ENCODE measurements at places on chromosomes 3 and 15.

DNA sequence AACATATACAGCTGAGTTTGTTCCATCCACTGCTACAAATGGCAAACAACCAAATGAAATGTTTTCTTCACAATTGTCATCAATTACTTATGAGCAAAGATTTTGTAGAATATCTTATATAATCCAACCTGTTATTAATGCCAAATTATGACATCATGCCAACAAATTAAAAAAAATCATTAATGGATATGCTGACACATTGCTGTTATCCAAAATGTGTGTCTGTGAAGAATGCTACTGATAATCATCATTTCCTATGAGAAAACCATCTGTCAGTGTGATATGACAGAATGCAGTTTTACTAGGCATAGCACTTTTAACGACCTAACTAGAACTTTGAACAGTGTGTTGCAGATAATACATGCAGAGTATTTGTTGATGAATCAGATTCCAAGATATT lies 556.5 kb upstream of the KCNMB2 start:
- DNase-seq = no peak

DNA sequence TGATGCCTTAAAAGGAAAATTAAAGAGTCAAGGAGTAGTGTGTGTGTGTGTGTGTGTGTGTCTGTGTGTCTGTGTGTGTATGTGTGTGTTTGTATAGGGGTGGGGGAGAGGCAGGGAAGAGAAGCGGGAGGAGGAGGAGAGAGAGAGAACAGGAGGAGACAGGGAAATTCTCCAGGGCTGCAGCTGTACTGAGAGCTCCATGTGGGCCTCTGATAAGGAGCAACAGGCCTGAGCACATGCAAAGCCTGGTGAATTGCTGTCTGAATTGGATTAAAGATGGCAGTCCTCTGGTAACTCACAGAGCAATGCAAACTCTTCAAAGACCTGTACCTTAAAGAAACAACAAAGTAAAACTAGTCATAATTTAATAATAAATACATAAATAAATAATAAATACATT lies 70.6 kb downstream of the SEMA6D start:
- DNase-seq = no peak

DNA sequence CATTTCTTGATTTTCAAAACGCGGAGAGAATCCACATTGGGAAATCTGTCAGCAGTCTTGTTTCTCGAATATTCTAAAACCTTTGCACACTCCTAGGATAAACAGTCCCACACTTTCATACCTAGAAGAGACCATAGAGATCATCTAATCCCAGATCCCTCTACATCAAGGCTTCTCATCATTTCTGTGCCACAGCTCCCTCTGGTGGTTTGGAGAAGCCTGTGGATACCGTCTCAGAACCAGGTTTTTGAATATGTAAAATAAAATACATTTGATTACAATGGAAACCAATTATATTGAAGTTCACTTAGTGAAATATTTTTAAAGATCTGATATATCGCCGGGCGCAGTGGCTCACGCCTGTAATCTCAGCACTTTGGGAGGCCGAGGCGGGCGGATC lies 211.9 kb upstream of the GOLGA6L4 start:
- DNase-seq = no peak

DNA sequence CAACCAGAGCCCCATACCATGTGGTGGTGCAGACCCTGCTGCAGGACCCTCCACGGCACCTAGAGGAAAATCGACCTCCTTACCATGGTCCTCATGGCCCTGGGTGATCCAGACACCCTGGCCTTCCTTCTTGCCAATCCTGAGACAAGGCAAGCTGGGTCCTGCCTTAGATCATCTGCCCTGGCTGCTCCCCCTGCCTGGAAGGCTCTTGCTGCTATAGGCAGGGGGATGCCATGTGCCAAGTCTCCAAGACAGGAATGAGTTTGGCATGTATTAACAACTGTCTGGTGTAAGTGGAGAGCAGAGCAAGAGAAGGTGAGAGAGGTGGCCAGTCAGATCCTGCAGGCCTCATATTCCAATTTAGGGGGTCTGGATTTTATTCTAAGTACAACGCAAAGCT lies 7.5 kb downstream of the HEG1 start:
- DNase-seq = no peak

- no peak for DNase-seq
These were observed 6.7 kb downstream of the CA12 start for GRCh38 chr15:63374686-63375520.

DNA sequence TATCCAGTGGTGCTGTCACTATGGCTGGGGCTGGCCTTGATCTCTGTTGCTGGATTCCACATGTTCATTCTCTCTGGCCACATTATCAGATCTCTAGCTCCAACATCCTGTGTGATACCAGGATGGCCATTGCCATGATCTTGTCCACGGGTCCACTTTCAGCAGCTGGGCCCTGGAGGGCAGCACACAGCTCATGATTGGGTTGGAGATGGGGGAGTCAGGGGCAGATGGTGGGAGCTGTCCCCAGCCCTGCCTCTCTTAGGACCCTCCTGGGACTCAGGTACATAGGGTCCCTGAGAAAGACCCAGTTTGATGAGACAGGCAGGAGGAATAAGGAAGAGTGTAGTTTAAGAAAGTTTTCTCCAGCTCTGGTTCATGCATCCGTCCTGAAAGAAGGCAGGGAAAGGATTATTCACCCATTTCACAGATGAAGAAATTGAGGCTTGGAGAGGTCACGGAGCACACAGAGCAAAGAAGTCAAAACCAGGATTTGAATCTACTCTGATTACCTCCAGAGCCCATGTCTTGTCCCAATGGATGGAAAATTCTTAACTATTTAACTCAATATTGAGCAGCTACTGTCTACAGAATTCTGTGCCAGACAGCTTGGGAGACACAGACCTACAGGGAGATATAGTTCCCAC lies 100.5 kb downstream of the LINGO1 start:
- no peak for DNase-seq

DNA sequence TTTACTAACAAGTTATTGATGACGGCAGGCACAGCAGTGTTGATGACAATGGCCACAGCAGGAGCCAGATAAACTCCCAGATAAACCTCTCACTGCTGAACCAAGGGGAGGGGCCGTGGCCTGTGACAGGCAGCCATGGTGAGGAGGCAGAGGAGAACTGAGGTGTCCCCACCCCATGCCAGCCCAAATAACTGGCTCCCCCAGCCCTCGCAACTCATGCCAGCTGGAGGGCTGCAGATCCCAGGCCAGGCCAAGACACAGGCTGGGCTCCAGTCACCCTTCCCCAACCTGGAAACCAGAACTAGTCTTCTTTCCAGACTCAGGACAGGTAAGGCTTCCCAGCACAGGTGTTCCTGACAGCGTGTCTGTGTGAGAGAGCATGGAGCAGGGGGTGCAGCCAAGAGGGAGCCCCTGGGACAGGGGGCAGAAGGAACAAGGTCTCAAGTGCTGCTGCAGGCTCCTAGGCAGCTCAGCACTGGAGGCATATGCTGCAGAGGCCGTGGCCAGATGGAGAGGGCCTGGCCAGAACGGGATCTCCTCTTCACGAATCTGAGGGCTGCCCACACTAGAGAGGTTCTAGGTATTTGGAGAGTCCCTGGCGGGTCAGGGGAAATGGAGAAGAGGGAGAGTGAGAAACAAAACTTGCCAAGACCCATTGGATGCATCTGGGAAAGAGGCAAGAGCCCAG lies 15.9 kb downstream of the PLA2G4F start:
- no peak for DNase-seq

DNA sequence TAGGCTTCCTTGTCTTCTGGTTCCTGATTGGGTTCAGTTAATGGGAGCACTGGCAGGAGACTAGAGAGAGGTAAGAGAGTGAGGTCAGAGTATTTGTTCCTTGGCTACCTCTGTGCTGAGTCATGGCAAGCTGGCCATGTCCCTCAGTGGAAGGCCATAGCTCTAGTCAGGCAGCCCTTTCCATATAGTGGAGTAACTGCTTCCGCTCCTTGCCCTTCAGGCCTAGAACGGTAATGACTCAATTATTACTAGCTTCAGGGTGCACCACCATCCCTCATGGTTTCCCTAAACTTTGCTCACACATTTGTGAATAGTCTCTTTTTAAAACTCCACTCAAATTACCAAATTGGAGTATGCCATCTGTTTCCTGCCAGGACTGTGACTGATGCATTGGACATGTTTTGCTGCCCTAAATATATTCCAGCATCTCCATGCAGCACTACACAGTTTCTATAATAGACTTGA lies 10.5 kb upstream of the ANO10 start:
- no peak for DNase-seq

DNA sequence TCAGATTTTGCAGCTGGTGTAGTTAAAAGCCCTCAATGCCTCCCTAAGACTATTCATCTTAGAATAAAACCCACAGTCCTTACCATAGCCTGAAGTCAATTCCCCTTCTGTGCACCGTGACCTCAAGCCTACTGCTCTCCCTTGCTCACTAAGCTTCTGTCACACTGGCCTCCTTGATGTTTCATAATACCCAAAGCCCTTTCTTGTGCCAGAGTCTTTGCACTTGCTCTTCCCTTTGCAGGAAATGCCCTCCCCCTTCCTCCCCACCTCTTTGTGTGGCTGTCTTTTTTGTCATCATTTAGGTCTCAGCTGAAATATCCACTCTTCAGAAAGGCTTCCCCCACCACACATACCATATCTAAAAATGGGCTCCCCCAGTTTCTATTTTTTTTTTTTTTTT lies 4.2 kb upstream of the PLEKHO2 start:
- DNase-seq = peak; percentile 54

DNA sequence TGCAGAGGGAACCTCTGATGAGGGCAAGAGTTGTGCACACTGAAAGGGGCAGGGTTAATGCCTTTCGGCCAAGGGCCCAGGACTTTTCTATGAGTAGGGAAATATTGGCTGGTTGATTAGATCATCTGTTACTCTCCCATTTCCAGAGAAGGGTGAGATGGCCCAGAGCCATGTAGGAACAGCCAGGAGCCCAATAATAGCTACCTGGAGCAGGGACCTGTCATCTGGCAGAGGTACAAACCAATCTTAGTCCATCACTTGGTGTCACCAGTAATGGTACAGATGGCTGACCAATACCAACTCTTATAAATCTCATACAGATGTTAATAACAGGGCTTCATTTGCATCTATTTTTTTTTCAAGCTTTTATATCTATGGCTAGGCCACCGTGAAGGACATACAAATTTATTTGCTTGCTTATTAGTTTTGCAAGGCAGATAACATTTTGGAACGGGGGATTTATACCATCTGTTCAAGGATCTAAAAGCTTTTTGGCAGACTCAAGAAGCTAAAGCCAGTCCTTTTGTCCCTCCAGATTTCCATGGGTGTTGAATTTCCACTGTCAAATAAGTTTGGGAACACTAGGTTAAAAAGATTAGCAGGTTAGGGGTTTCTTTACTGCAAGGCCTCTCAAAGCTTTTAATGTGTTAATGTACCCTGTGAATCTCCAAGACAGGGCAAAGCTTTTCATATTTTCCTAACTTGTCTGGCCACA lies 79.3 kb downstream of the TNIK start:
- DNase-seq = no peak

DNA sequence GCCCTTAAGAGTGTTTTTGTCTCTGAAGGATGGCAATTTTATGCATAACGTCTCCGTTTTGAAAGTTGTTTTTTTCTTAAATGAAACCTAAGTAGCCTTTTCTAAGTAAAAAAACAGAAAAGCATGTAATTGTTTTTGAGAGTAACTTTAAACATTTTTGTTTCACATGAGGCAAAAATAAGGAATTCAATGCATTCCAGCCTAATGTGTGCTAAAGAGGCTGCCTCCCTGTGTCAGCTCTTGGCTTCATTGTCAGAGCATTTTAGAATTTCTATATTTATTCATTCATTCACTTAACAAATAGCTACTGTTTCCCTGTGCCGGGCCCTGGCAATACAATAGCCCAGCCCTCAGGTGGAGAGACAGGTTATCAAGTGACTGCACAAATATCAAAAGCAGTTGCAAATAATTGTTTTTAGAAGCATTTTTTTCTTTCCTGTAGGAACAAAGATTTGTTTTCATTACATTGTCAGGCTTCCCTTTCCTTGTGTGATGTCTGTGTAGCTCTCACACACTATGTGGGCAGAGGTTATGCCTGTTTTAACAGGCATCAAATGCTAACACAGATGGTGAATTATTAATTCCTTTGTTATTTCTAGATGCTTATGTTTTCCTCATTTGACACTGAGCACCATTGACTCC lies 81.9 kb downstream of the CCK start:
- DNase-seq = no peak

- no peak for DNase-seq
These were observed 15.8 kb upstream of the P2RY12 start for GRCh38 chr3:151400341-151400740.

DNA sequence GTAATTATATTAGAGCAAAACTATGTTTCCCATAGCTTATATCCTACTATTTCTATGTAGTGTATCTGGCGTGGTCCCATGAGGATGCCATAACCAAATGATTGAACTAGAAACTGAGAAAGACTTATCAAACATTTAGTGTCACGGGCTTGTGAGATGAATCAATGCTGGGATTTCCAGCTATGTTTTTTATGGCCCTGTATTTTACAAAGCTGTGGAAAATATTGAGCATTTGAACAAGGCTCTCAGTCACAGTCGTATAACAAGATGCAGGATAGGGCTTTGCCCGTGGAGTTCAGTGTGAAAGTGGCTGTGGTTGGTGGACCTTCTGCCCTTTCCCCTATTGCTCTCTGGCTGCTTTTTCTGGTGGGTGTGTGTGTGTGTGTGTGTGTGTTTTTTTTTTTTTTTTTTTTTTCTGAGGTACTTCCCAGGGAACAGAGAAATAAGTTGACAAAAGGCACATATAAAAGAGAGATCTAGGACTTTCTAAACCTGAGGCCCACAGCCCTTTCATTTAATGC lies 60.7 kb downstream of the CACNA1D start:
- DNase-seq = no peak

DNA sequence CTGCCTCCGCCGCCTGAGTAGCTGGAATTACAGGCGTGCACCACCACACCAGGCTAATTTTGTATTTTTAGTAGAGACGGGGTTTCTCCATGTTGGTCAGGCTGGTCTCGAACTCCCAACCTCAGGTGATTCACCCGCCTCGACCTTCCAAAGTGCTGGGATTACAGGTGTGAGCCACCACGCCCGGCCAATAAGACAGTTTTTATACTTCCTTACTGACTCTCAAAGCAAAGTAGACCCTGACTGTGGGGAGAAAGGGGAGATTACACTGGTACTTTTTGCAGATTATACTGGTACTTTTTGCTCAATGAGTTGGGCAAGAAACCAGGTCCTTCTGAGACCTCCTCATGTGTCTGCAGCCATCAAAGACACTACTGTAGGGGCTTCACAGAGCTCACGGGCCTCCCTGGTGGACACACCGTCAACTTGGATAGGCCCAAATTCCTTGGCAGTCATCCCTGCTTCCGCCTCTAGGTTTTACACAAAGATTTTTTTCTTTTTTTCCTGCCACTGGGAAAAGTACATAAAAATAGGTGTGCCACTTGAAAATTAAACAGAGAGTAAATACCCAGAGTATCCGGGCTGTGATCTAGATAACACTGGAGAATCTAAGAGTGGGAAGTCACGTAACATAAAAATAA lies 143.3 kb upstream of the WNT5A start:
- DNase-seq = no peak

Data from T-helper 2 cell (primary cell).